ENCODE measurements at places on chromosomes 1 and 21. TPM values are rescaled to one million over a fixed set of nuclear protein-coding genes. Genes with fewer than 3 reads are reported as not detected.

The RIPK4 gene
- total RNA-seq = 3.6 TPM

The C1orf185 gene
- not detected for total RNA-seq

The CAP1 gene
- total RNA-seq = 493 TPM

The GBP4 gene
- total RNA-seq = 10.1 TPM

The FCRL6 gene
- total RNA-seq = 0.45 TPM

The LRRC71 gene
- 1.3 TPM for total RNA-seq

The MARK1 gene
- total RNA-seq = 15.7 TPM

The CACNA1S gene
- total RNA-seq = not detected

The CFHR2 gene
- total RNA-seq = not detected

The VANGL2 gene
- total RNA-seq = 1.3 TPM

The TMEM269 gene
- total RNA-seq = not detected

The EPHA8 gene
- total RNA-seq = not detected

The FMO1 gene
- total RNA-seq = 0.81 TPM

The SLC1A7 gene
- 1.4 TPM for total RNA-seq

The PERM1 gene
- 0.42 TPM for total RNA-seq

The TRABD2B gene
- total RNA-seq = 10.6 TPM

The ATAD3C gene
- 5.5 TPM for total RNA-seq

The FMOD gene
- 353 TPM for total RNA-seq

The HMCN1 gene
- 93.6 TPM for total RNA-seq

The NBPF10 gene
- total RNA-seq = 4.8 TPM

The UROD gene
- 54.6 TPM for total RNA-seq

The FMO5 gene
- 5.8 TPM for total RNA-seq

The DAP3 gene
- 67.5 TPM for total RNA-seq

The KDF1 gene
- total RNA-seq = not detected

The TTC22 gene
- total RNA-seq = not detected

The ORC1 gene
- 0.58 TPM for total RNA-seq

All from aorta (tissue), 5 donors.